ENCODE measurements at places on chromosomes 6 and 20.

DNA sequence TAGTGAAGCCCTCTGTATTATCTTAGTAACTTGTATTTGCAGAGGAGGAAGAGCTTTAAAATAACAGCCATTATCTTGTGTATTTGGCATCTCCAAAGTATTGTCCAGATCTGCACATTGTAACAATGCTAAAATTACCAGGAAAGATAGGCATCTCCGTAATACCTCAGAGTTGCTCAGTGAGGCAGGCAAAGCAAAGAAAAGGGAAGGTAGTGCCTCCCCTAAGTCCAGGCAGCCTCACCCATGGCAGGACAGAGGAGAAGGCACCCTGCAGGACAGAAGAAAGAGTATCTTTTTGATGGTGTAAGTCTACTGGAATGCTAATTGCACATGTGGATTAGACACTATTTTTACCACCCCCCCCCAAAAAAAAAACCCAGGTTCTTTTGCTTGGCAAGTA lies 13.6 kb upstream of the SSTR4 start:
- no peak for DNase-seq

DNA sequence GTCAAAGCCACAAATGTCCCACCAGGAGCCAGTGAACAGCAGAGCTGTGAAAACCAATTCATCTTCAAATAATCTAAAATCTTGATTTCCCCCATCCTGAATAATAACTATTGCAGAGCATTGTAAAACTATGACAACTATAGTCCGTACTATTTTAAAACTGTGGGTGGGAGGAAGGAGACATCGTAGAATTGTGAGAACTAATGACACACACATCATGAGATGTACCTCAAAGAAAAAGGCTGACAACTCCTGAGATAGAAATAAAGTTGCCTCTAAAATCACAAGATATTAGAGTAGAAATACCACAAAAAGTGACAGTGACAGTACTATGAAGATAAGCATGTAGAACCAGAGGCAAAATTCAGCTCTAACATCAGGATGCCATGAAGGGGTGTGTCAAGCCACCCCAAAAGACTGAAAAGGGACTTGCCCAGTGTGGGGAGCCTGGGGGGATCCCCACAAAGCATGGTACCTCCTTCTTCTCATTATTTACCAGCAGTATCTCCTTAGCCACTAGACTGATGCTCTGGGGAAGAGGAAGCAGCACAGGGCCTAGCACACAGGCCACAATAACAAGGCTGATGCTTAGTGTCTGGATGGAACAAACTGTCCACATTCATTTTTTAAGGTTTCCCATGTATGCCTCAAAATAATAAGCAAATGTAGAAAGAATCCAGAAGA lies 13.4 kb downstream of the NAPB start:
- DNase-seq = no peak

GRCh38 chr20:4637081-4637797 lies 84.5 kb upstream of the PRND start:
- no peak for DNase-seq

GRCh38 chr6:126945812-126946360 lies 172.6 kb upstream of the RSPO3 start:
- no peak for DNase-seq

DNA sequence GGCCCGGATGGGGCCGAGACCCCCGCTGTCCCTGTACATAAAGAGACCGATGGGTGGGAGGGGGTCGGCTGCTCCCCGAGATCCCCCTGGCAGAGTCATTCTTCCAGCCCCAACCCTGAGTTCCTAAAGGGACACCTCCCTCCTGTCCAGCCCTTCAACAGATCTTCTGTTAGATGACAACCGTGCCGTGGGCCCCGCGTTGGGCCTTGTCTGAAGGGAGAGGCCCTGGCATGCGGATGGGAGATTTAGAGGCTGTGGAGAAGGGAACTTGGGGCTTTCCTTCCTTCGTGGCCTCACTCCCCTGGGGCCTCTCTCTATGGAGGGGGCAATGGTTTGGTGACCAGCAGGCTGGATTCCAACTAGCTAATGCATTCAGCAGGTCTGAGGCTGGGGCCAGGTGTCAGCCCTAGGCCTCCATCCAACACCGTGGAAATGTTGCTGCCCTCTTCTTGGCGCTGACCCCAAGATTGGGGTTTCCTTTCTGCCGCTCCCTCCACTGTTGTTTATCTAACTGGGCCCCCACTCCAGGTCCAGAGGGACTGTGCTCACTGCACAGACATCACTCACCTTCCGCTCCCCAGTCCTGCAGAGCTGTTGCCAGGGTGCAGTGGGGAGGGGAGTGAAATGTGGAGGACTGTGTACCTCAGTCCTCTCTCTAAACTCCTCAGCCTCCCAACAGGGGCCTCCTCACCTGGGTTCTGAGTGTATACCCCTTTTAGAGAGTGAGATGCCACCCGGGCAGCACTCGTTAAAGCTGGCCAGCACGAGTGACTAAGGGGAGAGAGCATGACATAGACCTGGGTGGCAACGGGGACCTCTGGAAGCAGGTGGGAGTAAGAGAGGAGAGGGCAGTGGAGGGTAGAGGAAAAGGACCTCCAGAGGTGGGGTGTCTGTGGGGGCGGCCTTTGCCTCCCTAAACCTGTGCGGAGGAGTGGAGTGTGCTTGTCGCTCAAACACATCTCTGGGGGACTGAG lies 6.7 kb downstream of the TMEM151B start:
- DNase-seq = no peak

DNA sequence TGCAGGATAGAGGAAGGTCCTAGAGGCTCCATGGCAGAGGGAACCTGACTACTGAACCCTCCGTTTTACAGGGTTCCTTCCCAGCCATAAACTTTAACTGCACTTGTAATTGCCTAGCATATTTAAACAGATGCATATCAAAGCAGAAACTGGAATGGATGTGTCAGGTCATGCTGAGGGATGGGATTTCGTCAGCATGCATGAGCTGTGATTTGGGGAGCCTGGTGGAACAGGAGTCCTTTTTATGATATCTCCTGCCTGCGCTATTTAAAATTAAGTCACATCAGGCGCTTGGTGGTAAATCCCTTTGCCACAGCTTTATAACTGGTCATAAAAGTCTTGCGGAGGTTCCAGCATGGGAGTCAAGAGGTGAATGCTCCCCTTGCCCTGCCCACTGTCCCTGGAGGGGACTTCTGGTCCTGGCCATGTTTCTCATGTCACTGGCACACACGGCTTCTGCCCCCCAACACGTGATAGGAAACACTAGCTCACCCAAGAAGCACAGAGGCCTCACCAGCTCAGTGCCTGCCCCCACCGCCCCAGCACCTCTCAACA lies 26.0 kb upstream of the PCMTD2 start:
- no peak for DNase-seq

GRCh38 chr20:3032624-3033023 lies 10.8 kb upstream of the GNRH2 start:
- DNase-seq = no peak

- no peak for DNase-seq
These were observed 51.3 kb downstream of the ADAT2 start for GRCh38 chr6:143399176-143399575.

- peak; percentile 33 for DNase-seq
These were observed 11.9 kb upstream of the CPNE5 start for GRCh38 chr6:36851149-36851614.

- no peak for DNase-seq
These were observed 45.7 kb downstream of the ILRUN start for GRCh38 chr6:34650823-34651222.

- DNase-seq = no peak
These were observed 588.9 kb upstream of the BTBD3 start for GRCh38 chr20:11328839-11329238.

DNA sequence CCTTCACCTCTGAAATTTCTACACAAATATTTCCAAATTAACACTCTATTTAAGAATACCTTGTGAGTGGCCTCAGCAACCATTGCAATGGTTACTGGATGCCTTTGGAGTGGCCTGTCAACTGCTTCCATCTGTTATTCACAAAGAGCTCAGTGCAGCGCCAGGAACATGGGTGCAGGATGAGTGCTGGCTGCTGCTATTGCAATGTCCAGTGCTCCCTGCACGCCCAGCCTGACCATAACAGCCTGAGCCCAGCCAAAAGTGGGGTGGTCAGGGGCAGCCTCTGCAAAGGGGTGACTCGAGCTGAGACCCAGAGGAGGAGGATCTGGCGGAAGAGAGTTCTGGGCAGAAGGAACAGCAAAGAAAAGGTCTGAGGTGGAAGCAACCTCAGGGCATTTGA lies 18.4 kb downstream of the CASS4 start:
- DNase-seq = no peak

DNA sequence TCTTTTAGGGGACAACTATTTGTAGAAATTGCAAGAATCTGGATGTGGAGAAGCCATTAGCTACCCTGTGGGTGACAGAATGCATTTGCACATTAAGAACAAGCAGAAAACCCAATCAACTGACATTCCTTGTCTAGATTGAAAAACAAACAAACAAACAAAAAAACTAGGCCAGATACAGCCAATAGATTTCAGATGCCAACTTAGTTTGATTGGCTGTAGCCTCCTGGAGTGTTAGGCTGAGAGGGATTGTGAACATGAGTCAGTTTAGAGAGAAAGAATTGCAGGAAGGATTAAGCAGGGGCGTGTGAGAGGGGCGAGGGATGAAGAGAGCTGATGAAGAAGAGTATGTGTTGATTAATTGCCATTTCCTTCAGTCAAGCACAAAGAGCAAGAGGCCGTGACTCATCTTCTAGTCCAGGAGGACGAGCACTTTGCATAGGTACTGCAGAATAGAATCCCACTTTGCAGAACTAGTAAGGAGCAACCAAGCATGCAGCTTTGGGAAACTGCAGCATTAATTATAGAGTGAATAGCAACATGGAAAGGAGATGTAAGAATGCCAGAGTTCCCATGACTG lies 188.0 kb upstream of the RAB32 start:
- DNase-seq = no peak

DNA sequence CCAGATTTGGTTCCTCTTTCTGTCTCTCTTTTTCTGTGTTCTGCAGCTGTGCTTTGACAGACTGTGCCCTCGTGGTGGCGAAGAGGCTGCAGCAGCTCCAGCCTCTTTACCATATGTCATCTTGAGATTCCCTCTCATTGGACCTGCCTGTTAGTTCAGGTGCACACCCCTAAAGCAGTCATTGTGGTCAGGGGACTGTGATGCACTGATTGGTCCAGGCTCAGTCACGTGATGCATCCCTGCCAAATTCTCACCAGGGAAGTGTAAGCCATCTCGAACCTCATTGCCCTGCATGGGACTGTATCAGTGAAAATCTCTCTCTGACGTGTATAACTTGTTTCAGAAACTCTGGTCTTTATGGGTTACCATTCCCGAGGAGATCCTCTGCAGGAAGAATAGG lies 160.3 kb downstream of the EYA2 start:
- no peak for DNase-seq

GRCh38 chr20:5191829-5192569 lies 65.2 kb downstream of the CDS2 start:
- peak; percentile 15 for DNase-seq
